ENCODE measurements at places on chromosomes 3 and 15.
A peak's percentile ranks its signal among the peaks of the same experiment; 100 is the strongest.

GRCh38 chr3:11625376-11626083 lies 18.2 kb downstream of the VGLL4 start:
- no peak for DNase-seq

DNA sequence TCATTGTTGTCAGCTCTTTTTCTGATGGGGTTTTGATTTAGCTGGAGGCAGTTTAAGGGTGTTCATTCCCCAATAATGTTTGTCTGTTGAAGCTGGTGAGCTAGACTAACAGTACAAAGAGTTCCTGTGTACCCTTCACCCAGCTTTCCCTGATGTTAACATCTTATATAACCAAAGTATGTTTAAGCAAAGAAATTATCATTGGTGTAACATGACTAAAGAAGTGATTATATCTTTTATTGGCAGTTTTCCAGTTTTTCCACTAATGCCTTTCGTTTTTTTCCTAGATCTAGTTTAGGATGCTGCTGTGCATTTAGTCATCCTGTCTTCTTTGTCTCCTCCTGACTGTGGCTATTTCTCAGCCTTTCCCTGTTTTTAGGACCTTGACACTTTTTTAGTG lies 165.6 kb downstream of the LPP start:
- DNase-seq: no peak

GRCh38 chr3:177523872-177524438 lies 326.7 kb upstream of the TBL1XR1 start:
- DNase-seq: no peak

DNA sequence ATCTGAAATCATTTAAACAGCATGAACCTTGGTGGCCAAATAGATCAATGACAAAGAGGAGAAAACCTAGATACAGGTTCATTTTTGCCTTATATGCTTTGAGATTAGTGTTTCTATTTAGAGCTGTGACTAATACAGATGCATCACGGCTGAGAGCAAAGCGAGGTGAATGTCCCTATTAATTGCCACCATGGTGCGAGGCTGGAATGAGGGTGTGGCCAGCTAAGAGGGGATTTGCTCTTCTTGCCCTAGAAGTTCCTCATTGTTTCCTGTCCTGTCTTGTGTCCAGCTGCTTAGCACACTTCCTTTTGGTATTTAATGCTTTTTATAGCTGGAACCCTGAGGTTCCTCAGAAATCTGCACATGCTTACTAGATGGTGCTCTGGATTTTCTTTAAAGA lies 339.1 kb upstream of the RGMA start:
- DNase-seq: no peak

- DNase-seq: peak; percentile 45
Observed at GRCh38 chr15:33021806-33022389, 172.6 kb downstream of the FMN1 start.

DNA sequence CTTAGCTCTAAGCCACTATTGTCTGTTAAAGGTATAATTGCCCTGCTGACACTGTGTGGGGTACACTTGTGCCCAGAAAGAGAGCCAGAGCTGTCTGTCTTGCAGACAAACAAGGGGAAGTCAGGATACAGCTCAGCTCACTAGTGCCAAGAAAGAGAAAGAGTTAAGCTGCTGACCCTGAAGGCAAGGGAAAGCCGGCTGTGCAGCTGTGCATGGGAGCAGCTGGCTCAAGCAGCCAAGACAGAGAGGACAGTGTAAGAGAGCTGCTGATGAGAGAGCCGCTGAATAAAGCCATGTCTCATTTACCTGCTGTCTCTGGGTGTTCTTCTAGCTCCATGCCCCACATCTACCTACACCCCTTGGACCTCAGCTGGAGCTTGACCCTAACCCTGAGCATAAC lies 428.1 kb upstream of the NAALADL2 start:
- DNase-seq: no peak
